ENCODE measurements at places on chromosomes 4 and X. TPM values are rescaled to one million over a fixed set of nuclear protein-coding genes. Genes with fewer than 3 reads are reported as not detected.

DNA sequence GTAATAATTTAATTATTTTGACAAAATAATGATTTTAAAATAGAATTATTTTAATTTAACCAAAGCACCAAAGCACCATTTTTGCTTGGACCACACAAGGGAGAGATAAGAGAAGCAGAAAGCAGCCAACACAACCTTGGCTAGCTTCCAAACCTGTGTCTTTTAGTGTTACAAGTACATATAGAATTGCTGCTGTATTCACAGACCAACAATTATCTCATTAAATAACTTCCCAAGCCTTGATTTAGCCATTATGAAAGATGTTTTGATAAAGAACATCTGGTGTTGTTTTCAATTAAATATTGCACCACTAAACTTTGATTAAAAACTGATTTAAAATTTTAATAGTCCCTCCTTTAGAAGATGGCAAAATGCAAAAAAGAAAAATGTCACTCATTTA lies 14.0 kb upstream of the IGFBP7 start:
- H3K27me3 ChIP-seq, result no peaks in the 10 kb centered on the region
- peaks cover 12% of the 10 kb centered on the region for H3K4me1 ChIP-seq
- H3K4me3 ChIP-seq, result no peak overlapping the region
- H3K36me3 ChIP-seq, result no peaks in the 10 kb centered on the region

DNA sequence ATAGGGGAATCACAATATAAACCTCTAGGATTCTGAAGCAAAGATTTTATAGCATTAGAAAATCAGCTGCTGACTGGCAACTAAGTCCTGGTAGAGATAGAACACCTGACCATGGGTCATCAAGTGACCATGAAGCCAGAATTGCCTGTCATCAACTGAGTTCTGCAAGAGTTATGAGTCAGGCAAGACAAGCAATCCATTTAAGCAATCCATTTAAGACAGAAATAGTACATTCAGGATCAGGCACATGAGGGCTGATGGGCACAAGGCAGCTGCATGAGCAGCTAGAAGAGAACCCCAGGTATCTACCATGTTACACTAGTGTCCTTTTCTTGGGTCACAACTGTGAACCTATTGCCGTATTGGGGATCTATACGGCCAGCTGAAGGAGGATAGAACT lies 98.9 kb downstream of the SPRY1 start:
- no peak overlapping the region for H3K27ac ChIP-seq
- 0 out of 2 replicates have a peak, but pooled peaks cover 3% of the 10 kb centered on the region for H3K27me3 ChIP-seq
- H3K4me1 ChIP-seq, result no peaks in the 10 kb centered on the region
- DNase-seq, result peak; percentile 12
- no peak overlapping the region for H3K4me3 ChIP-seq

DNA sequence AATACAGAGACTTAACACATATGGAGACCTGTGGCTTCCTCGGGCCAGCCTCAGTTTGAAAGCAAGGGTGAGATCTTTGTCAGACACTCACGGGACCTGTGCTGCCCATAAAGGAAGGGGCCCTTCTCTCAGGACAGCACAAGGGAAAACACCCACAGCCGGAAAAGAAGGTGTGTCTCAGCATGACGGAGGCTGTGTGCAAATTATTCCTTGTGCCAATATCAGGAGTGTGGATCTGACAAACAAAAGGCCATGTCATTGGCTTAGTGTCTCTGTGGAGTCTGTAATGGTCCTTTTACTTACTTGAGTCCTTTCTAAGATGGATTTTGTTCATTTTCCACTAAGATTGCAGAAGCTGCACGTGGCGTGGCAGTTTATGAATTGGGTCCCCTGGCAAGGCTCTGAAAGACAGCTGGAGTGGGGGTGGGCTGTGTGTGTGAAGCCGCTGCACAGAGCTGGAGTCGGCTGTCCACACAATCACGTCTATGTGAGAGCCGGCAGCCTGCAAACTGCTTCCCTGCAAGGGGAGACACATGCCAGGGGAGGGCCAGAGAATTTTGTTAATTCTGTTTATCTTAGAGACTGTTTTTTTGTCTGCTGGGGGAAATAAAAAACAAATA lies 1.9 kb downstream of the ENPP6 start:
- no peak for DNase-seq
- H3K4me3 ChIP-seq, result no peak overlapping the region
- no peaks in the 10 kb centered on the region for H3K4me1 ChIP-seq
- H3K36me3 ChIP-seq, result no peaks in the 10 kb centered on the region

DNA sequence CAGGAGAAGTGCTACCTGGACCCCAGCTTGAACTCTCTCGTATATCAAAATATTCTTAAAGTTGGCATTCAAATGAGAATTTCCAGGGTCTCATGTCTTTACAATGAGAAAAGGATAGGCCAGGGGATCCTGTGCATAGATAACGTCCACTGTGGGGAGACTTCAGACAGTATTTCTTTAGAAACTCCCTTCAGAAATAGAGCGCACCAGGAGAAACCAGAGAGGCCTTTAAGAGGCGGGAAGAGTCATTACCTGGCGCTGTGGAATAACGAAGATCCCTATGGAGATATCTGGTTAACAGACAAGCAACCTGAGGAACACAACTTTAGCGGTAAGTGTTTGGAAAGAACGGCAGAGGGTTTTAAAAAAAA lies 600 bp downstream of the RADX start:
- no peaks in the 10 kb centered on the region for H3K4me1 ChIP-seq
- H3K4me3 ChIP-seq, result peak overlapping the region; percentile 82
- peak; percentile 9 for DNase-seq
- no peaks in the 10 kb centered on the region for H3K36me3 ChIP-seq
- no peaks in the 10 kb centered on the region for H3K27me3 ChIP-seq

GRCh38 chrX:118272242-118272641 lies 73.7 kb upstream of the WDR44 start:
- H3K36me3 ChIP-seq, result no peaks in the 10 kb centered on the region
- H3K4me1 ChIP-seq, result no peaks in the 10 kb centered on the region
- peak; percentile 48 for DNase-seq
- H3K27me3 ChIP-seq, result no peaks in the 10 kb centered on the region
- no peak overlapping the region for H3K27ac ChIP-seq
- no peak overlapping the region for H3K4me3 ChIP-seq

The CLDN22 gene
- not detected for total RNA-seq

The GAGE12D gene
- total RNA-seq, result not detected

- H3K4me3 ChIP-seq, result no peak overlapping the region
- DNase-seq, result no peak
- no peaks in the 10 kb centered on the region for H3K27me3 ChIP-seq
- no peak overlapping the region for H3K27ac ChIP-seq
Measured at GRCh38 chrX:72634331-72634730, 61.7 kb upstream of the HDAC8 start.

The F11 gene
- not detected for total RNA-seq

DNA sequence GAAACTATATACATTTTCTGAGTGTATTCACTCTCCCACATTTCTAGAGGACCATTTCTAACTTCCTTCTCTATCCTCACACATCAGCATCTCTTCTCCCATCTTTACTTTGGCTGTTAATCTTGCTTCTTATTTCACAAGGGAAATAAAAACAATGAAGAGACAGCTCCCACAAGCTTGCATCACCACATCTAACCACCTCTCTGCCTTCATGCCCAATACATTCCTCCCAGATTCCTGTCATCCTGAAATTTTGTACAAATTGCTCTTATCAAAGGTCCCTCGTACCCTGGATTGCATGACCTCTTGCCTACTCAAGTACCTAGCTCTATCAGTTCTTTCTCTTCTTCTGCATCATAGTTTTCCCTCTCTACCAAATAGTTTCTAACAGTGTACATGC lies 215.2 kb downstream of the ANTXR2 start:
- peaks cover 14% of the 10 kb centered on the region for H3K4me1 ChIP-seq
- no peaks in the 10 kb centered on the region for H3K36me3 ChIP-seq
- no peaks in the 10 kb centered on the region for H3K27me3 ChIP-seq

GRCh38 chr4:136841526-136841925 lies 690.8 kb downstream of the PCDH18 start:
- H3K36me3 ChIP-seq, result no peaks in the 10 kb centered on the region
- no peaks in the 10 kb centered on the region for H3K4me1 ChIP-seq

The HSD17B13 gene
- total RNA-seq, result not detected

The CDS1 gene
- not detected for total RNA-seq

GRCh38 chr4:118279920-118280432 lies 72.8 kb downstream of the PRSS12 start:
- DNase-seq, result no peak
- peak overlapping the region; percentile 86 for H3K27ac ChIP-seq

DNA sequence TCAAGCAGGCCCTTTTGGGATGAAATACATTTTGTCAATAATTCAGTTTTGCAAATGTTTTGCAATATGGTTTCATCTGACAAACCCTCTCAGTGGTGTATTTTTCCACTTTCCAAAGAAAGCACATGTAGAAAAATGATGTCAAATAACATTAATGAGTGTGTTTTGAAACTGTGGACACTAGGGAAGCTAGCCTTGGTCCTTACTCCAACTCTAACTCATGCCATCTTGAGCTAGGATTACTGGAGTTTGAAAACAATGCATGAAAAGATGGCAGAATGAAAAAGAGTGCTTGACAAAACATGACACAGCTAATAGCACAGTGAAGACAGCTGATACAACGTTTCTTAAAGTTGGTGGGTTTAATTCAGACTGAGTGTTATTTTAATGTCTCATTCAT lies 41.4 kb downstream of the HAND2 start:
- H3K27me3 ChIP-seq, result peaks cover 4% of the 10 kb centered on the region
- no peak overlapping the region for H3K4me3 ChIP-seq
- peaks cover 45% of the 10 kb centered on the region for H3K4me1 ChIP-seq
- no peaks in the 10 kb centered on the region for H3K36me3 ChIP-seq

DNA sequence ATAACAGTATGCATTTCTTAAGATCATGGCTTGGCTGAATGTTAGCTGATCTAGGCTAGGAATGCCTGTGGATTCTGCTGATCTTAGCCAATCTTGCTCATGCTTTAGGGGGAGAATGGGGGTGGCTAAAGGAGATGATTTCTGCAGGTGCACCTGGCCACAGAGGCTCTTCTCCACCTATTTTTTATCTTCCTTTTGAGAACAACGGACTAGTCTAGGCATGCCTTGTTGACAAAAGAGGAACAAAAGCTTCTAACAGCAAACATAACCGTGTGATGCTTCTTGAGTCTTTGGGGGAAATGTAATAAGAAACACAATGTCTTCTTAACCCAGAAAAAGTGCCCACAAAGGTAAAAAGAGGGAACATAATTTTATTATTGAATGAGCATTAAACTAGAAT lies 743.5 kb downstream of the ARAP2 start:
- no peaks in the 10 kb centered on the region for H3K4me1 ChIP-seq
- no peak for DNase-seq
- H3K27ac ChIP-seq, result no peak overlapping the region
- no peaks in the 10 kb centered on the region for H3K27me3 ChIP-seq

DNA sequence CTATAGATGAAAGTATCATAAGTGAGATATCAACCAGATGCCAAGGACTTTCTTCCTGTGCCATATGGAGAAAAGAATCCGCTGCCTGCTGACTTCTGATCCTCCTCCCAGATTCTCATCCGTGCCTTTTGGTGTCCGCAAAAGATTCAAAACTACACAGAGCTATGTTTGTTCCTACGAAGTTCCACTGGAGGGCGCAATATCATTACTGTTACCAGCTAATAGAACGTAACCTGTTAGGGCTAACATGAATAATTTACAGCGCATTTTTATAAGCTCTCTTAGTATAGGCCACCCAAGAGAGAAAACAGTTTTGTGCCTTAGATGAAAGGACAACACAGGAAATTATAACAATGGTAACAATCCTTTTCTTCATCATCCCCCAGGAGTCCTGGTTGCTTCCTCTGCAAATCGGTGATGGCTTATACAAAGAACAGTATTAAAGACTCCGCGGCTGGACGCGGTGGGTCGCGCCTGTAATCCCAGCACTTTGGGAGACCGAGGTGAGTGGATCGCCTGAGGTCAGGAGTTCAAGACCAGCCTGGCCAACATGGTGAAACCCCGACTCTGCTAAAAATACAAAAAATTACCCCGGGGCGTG lies 22.8 kb upstream of the CENPVL3 start:
- H3K27me3 ChIP-seq, result no peaks in the 10 kb centered on the region
- H3K36me3 ChIP-seq, result no peaks in the 10 kb centered on the region
- H3K27ac ChIP-seq, result no peak overlapping the region
- DNase-seq, result peak; percentile 60
- H3K4me1 ChIP-seq, result no peaks in the 10 kb centered on the region
- no peak overlapping the region for H3K4me3 ChIP-seq

- no peaks in the 10 kb centered on the region for H3K36me3 ChIP-seq
- H3K27ac ChIP-seq, result no peak overlapping the region
- no peak for DNase-seq
- H3K4me1 ChIP-seq, result peaks cover 60% of the 10 kb centered on the region
Measured at GRCh38 chr4:142351958-142352357, 494.1 kb downstream of the INPP4B start.

The CENPI gene
- 11.8 TPM for total RNA-seq

The FRAS1 gene
- 20.0 TPM for total RNA-seq

DNA sequence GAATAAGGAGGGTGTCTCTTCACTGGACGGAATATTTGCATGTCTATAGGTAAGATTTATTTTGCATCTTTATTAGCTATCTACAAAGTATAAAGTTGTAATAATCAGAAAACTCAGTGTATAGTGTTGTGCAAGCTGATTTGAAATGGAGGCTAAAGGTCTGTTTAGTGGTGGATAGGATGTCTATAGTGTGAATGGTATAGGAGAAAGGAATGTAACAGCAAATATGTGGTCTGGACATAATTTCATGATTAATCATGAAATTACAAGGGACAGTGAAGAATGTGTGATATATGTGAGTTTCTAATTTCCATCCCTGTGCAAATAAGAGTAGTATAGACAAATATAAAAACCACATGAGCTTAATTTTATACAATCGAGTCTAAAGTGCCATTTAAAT lies 79.3 kb upstream of the CAMK2D start:
- H3K4me3 ChIP-seq, result no peak overlapping the region
- no peaks in the 10 kb centered on the region for H3K27me3 ChIP-seq
- H3K27ac ChIP-seq, result no peak overlapping the region
- no peaks in the 10 kb centered on the region for H3K36me3 ChIP-seq

The ADGRG4 gene
- total RNA-seq, result 0.25 TPM

DNA sequence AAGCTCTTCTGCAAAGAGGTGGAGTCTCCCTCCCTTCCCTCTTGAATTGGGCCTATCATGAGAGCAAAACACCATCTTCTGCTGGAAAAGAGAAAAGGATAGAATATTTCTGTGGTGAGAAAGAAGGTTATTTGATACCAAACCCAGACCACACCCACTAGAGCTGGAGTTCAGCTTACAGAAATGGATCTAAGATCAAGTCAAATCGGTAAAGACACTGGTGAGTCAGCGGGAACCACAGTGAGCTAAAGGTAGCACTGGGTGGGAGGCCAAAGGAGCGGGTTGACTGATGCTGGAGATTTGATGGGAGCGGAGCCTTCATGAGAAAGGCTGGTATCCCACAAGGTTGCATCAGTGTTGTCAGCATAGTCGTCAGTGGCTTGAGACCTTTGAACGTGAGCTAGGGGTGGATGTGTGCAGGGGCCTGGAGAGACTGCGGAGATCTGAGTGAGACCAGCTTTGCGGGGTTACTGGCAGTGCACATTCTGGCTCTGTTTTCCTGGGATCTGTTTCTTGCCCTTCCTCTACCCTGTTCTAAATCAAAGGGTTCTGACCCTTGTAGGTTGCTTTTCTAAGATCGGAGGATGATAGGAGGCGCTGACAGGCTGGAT lies 106.4 kb upstream of the SCOC start:
- H3K36me3 ChIP-seq, result no peaks in the 10 kb centered on the region
- no peaks in the 10 kb centered on the region for H3K27me3 ChIP-seq
- no peak overlapping the region for H3K27ac ChIP-seq
- DNase-seq, result peak; percentile 34
- H3K4me3 ChIP-seq, result no peak overlapping the region

GRCh38 chrX:87582453-87582852 lies 64.9 kb downstream of the KLHL4 start:
- H3K4me3 ChIP-seq, result no peak overlapping the region
- no peak overlapping the region for H3K27ac ChIP-seq
- no peaks in the 10 kb centered on the region for H3K36me3 ChIP-seq

GRCh38 chrX:128365492-128365891 lies 313.3 kb upstream of the ACTRT1 start:
- H3K36me3 ChIP-seq, result no peaks in the 10 kb centered on the region
- H3K4me1 ChIP-seq, result no peaks in the 10 kb centered on the region
- no peak overlapping the region for H3K27ac ChIP-seq
